ENCODE measurements at places on chromosomes 16 and 17.
A peak's percentile ranks its signal among the peaks of the same experiment; 100 is the strongest.

DNA sequence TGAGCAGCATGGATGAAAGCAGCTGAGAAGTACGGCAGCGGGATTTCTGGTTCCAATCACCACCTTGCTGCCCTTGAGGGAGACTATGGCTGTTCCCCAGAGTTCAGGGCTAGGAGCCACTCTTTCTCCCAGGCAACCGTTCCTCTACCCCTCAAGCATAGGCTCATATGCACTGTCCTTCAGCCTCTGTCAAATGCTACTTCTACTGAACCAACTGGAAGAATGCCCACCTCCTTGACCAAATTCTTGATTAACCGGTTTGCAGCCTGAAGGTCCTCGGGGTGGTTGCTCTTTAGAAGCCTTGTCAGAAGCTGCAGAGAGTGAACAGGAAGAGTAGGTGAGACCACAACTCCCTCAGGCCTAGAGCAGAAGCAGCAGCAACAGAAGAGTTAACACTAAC is 23.8 kb downstream of the GGA2 start:
- H3K4me3 ChIP-seq = no peak overlapping the region
- no peaks in the 10 kb centered on the region for H3K4me1 ChIP-seq
- no peak for DNase-seq
- H3K27ac ChIP-seq = no peak overlapping the region
- H3K36me3 ChIP-seq = peaks cover 94% of the 10 kb centered on the region
- no peaks in the 10 kb centered on the region for H3K27me3 ChIP-seq

DNA sequence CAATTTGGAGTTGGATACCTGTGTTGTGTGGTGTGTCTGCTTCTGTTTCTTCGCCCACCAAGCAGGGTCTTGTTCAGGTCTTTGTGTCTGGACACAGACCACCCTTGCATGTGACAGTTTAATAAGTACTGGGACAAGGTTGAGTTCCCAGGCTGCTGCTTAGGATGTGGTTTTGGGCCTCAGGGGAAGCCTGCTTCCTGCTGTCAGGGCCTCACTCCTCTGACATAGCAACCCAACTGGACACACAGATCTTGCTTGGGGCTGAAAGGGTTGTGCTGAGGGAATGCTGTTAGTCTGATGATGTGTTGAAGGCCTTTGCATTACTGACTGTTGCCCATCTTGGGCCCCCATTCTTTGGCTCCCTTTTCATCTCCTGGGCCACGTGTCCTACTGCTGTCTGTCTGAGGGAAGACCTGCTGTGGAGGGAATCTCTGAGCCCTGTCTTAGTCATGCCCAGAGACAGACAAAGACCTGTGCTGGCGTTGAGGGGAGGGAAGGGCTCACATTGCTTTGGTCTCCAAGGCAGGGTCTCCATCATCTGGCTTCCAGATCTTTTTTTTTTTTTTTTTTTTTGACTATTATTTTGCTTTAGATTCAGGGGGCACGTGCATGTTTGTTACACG is 4.7 kb upstream of the TGFB1I1 start:
- no peak overlapping the region for H3K4me3 ChIP-seq
- no peak for DNase-seq
- H3K27me3 ChIP-seq = peaks cover 13% of the 10 kb centered on the region
- H3K27ac ChIP-seq = no peak overlapping the region
- peaks cover 2% of the 10 kb centered on the region for H3K36me3 ChIP-seq
- H3K4me1 ChIP-seq = no peaks in the 10 kb centered on the region

GRCh38 chr16:89023151-89023551 is 46.1 kb upstream of the CBFA2T3 start:
- no peak overlapping the region for H3K27ac ChIP-seq
- H3K27me3 ChIP-seq = peaks cover 18% of the 10 kb centered on the region
- H3K4me3 ChIP-seq = no peak overlapping the region
- no peaks in the 10 kb centered on the region for H3K4me1 ChIP-seq
- DNase-seq = no peak

DNA sequence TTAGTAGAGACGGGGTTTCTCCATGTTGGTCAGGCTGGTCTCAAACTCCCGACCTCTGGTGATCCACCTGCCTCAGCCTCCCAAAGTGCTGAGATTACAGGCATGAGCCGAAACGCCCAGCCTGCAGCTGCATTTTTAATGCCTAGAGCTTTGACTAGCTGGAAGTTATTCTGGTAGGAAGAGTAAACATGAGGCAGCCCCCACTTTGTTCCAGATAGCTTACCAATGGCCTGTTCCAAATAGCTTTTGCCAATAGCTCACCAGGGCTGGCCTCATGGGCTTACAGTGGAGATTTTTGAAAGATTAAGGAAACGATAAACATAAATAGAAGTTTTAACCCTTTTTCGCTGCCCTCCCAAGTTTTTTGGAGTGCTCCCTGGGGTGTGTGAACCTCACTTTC is 9.8 kb downstream of the TRPV2 start:
- no peak for DNase-seq
- H3K4me3 ChIP-seq = no peak overlapping the region
- H3K27ac ChIP-seq = no peak overlapping the region
- no peaks in the 10 kb centered on the region for H3K27me3 ChIP-seq
- no peaks in the 10 kb centered on the region for H3K36me3 ChIP-seq

GRCh38 chr17:17280613-17281549 is at the start of gene COPS3:
TSS of gene COPS3 (minus strand) at chr17:17281246. CDS start at chr17:17281186, 60 bp downstream.
- peak within 1 kb of the TSS; percentile 80 for H3K4me3 ChIP-seq
- peaks cover 2% of the 10 kb centered on the region for H3K4me1 ChIP-seq
- DNase-seq = peak; percentile 95
- no peaks in the 10 kb centered on the region for H3K27me3 ChIP-seq
- H3K27ac ChIP-seq = peak within 1 kb of the TSS; percentile 78

DNA sequence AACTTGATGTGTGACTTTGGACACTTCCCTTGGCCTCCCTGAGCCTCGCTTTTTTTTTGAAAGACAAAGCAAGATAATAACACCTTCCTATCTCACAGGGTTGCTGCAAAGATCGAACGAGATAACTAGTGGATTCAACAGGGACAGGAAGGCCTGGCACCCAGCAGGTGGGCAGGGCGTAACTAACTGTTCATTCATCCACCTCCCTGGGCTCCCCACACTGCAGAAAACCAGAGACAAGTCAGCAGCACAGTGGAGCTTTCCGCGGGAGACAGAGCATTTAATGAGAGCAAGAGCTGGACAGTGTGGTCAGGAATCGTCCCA is 28.7 kb downstream of the SLC13A5 start:
- DNase-seq = no peak
- H3K27me3 ChIP-seq = no peaks in the 10 kb centered on the region
- H3K27ac ChIP-seq = no peak overlapping the region
- H3K4me3 ChIP-seq = no peak overlapping the region
- no peaks in the 10 kb centered on the region for H3K4me1 ChIP-seq

DNA sequence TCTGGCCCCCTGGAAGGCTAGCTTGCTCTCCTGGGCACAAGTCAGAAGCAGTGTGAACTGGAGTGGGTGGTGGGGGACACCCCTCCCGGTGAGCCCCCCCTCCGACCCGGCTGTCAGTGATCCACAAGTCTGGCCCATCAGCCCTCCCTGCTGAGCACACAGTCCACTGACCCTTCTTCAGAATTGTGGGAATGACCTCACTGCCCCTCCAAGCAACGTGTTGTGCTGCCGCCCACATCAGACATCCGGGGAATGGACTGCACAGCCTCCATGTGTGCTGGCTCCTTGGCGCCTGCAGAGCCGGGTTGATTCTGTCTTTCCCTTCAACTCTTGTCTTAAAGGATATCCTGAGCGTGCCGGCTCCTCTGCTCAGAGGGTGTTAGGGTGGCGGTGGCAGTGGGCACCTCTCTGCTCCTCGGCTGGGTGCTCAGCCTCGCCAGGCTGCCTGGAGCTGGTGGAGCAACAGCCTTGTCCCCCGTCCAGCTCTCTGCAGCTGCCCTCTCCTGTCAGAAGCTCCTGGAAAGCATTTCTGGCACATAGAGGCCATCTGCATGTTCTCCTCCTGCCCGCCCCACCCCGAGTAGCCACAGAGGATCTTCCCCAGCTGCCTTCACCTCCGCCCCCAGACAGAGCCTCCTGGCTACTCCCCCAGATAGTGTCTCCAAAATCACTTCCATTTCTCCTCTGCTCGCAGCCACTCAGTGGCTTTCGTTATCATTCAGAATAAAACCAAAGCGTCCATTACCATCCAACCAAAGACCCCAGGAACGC is 19.8 kb downstream of the NPTX1 start:
- H3K27ac ChIP-seq = no peak overlapping the region
- DNase-seq = no peak
- no peak overlapping the region for H3K4me3 ChIP-seq
- H3K4me1 ChIP-seq = peaks cover 11% of the 10 kb centered on the region
- H3K36me3 ChIP-seq = no peaks in the 10 kb centered on the region

GRCh38 chr17:73586921-73587602 is 57.2 kb downstream of the SDK2 start:
- no peak overlapping the region for H3K27ac ChIP-seq
- H3K4me1 ChIP-seq = peaks cover 26% of the 10 kb centered on the region
- DNase-seq = no peak
- H3K27me3 ChIP-seq = no peaks in the 10 kb centered on the region
- H3K36me3 ChIP-seq = no peaks in the 10 kb centered on the region

DNA sequence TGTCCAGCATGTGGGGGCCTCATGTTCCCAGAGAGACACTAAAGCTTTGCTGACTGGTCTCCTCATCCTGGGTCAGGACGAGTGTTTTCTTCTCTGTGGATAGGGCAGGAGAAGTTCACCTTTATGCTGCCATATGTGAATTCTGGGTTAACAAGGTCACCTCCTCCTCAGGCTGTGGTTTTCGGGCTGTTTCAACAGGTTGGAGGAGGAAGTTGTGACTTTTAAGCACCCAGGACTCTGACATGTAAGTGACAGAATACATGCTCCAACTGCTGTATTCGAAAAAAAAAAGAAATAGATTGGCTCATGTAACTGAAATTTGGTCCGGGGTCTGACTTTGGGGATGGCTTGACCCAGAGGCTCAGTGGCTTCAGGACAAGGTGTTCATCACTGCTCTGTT is 54.2 kb downstream of the SNX20 start:
- no peak for DNase-seq
- H3K27me3 ChIP-seq = no peaks in the 10 kb centered on the region
- H3K27ac ChIP-seq = no peak overlapping the region
- H3K36me3 ChIP-seq = peaks cover 13% of the 10 kb centered on the region
- H3K4me1 ChIP-seq = no peaks in the 10 kb centered on the region

- no peak for DNase-seq
- no peaks in the 10 kb centered on the region for H3K27me3 ChIP-seq
- no peak overlapping the region for H3K4me3 ChIP-seq
- H3K36me3 ChIP-seq = no peaks in the 10 kb centered on the region
- H3K27ac ChIP-seq = no peak overlapping the region
Measured at GRCh38 chr17:41392278-41392677, 5.1 kb downstream of the KRT31 start.

DNA sequence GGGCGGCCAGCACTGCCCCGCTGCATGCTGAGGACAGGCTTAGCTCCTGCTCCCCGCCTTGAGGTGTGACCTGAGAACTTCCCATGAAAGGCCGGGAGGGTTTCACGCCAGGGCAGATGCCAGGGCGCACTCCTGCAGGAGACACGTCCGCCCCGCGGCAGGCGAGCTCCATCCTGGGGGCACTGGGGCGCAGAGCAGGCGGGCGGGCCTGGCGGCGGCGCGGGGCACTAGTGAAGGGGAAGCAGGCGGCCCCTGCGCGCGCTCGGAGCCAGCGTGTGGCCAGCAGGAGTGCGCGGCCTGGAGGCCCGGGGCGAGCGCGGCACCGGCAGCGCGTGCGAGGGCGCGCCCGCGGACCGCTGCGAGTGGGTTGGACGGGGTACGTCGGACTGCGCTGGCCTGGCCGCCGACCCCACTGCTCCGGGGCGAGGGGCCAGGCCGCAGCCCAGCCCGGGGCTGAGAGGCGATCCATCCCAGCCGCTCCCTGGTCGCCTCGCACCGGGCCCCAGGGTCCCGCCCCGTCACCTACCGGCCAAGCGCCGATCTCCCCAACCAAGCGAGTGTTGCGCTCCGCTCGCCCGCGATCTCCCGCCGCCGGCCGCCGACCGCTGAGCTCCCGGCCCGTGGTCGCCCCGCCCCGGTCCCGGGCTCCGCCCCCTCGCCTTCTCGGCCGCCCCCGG is at the start of gene MAP3K14:
TSS of gene MAP3K14 (minus strand) at position 587 of the 677 bp plus-strand sequence. CDS start 26,275 bp downstream, outside the sequence.
- peak within 1 kb of the TSS; percentile 94 for H3K27ac ChIP-seq
- no peak for DNase-seq
- peak within 1 kb of the TSS; percentile 83 for H3K4me3 ChIP-seq
- no peaks in the 10 kb centered on the region for H3K27me3 ChIP-seq
- H3K36me3 ChIP-seq = peaks cover 3% of the 10 kb centered on the region

GRCh38 chr17:17749025-17749772 is 67.9 kb downstream of the RAI1 start:
- peaks cover 2% of the 10 kb centered on the region for H3K36me3 ChIP-seq
- no peaks in the 10 kb centered on the region for H3K27me3 ChIP-seq
- H3K27ac ChIP-seq = peak overlapping the region; percentile 12
- H3K4me3 ChIP-seq = no peak overlapping the region
- H3K4me1 ChIP-seq = peaks cover 38% of the 10 kb centered on the region

GRCh38 chr17:42586514-42587230 is 9.1 kb upstream of the PSMC3IP start:
- H3K4me3 ChIP-seq = no peak overlapping the region
- H3K4me1 ChIP-seq = no peaks in the 10 kb centered on the region
- H3K27ac ChIP-seq = no peak overlapping the region
- no peaks in the 10 kb centered on the region for H3K27me3 ChIP-seq
- DNase-seq = no peak

GRCh38 chr16:84514295-84514873 is 9.9 kb upstream of the MEAK7 start:
- H3K36me3 ChIP-seq = no peaks in the 10 kb centered on the region
- no peak for DNase-seq
- H3K27ac ChIP-seq = peak overlapping the region; percentile 9
- no peaks in the 10 kb centered on the region for H3K27me3 ChIP-seq
- H3K4me1 ChIP-seq = peaks cover 16% of the 10 kb centered on the region
- H3K4me3 ChIP-seq = no peak overlapping the region

DNA sequence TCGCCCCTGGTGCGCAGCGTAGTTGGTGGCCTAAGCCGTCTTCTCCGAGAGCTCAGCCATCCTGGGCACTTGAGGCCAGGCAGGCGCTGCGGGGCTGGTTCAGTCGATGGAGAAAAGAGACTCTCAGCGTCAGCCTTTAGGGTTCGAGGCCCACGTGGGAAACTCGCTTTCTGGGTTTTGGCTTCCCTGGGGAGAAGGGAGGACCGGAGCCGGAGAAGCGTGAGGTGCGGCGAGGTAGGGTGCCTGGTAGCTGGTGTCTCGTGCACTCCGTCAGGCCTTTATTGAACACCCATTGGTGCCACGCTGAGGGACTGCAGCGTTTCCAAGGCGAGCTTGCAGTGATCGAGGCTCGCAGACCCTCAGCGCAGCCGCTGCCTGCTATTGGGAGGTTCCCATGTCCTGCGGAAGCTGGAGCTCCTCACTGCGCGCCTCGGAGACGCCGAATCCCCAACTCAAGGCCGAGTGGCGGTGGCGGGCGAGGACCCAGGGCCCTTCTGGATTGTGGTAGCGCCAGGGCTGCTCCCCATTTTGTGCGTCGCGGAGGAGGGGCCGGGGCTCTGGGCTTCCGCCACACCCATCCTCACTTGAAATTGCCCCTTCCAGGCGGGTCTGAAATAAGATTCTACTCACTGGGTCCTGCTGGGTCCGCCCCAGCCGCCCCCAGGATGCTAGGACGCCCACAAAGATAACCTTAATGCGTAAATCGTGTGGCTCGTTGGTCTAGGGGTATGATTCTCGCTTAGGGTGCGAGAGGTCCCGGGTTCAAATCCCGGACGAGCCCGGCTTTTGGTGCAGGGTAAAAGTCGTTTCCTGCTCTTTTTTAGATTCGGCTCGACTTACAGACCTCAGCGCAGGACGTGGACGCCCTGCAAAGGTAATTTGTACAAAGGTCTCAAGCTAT is 1.2 kb downstream of the OR1F1 start:
- H3K27ac ChIP-seq = no peak overlapping the region
- H3K4me1 ChIP-seq = no peaks in the 10 kb centered on the region
- H3K27me3 ChIP-seq = peaks cover 39% of the 10 kb centered on the region

GRCh38 chr17:49585422-49586027 is 9.9 kb downstream of the NXPH3 start:
- no peak overlapping the region for H3K4me3 ChIP-seq
- no peak overlapping the region for H3K27ac ChIP-seq
- DNase-seq = no peak
- no peaks in the 10 kb centered on the region for H3K27me3 ChIP-seq
- H3K36me3 ChIP-seq = no peaks in the 10 kb centered on the region
- no peaks in the 10 kb centered on the region for H3K4me1 ChIP-seq
